Activated T-helper 17 cell treated with anti-CD3 and anti-CD28 coated beads, Interleukin-2, amount 50 U/mL, for 72 hours (primary cell): ENCODE measurements at places on chromosomes 3 and 15.

DNA sequence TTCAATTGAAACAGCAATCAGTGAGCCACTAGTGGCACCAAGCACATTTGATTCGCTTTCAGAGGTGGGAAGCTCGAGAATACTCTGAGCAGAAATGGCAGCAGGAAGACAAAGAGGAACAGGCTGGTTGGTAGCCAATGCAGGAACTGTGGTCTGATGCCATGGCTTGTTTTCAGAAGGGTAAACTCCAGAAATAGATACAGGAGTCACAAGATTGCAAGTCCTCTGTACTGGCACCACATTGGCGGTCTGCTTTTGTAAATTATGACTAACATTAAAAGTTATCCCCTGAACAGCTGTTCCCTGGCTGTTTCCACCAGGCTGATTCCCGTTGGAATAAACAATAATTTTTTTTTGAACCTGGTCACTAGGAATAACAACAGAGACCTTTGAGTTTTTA lies 35.5 kb downstream of the USF3 start:
- no peak for ATAC-seq

GRCh38 chr3:178971614-178972013 lies 100.0 kb downstream of the ZMAT3 start:
- ATAC-seq: no peak

DNA sequence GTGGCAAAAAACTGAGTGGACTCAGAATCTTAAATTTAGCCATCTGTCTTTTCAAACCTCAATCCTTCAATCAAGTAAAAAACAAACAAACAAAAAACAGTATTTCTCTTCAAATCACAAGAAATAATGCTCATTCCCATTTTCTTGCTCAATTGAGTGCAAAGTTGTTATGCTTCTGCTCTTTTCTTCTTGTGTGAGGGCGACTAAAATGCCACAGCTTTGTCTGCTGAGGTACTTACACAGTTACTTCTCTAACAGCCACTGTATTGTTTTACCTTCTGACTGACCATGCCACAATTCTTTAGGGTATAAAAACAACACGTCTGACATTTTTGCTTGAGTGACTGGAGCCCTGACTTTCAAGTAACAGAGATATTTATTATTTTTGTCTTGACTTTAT lies 617.4 kb downstream of the NAALADL2 start:
- no peak for ATAC-seq

- ATAC-seq: no peak
Measured at GRCh38 chr3:49343163-49343562, 3.3 kb upstream of the USP4 start.

DNA sequence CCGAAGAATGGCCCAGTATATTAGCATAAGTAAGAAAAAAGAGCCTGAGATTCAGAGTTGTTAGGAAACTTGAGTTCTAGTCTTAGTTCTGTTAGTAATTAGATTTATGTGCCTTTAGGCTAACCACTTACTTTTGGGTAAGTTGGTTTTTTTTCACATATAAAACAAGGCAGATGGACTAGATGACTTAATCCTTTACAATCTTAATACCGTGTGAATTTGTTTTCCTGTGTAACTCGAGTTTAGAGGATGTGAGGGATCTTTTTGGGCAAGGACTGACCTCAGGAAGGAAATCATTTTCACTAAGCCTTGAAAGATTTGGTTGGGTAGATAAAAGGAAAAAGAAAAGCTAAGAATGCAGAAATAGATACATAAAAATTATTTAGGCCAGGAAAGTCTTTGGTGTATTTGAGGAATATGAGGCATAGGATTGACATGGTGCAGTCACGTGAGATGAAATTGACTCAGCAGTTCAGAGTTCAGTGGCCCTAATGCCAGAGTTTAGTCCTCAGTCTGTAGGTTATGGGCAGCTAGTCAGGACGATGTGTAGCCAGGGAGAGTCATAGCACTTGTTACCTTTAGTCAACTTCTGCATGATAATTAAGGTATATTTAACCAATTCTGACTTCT lies 34.6 kb downstream of the PAK2 start:
- ATAC-seq: peak; percentile 89

DNA sequence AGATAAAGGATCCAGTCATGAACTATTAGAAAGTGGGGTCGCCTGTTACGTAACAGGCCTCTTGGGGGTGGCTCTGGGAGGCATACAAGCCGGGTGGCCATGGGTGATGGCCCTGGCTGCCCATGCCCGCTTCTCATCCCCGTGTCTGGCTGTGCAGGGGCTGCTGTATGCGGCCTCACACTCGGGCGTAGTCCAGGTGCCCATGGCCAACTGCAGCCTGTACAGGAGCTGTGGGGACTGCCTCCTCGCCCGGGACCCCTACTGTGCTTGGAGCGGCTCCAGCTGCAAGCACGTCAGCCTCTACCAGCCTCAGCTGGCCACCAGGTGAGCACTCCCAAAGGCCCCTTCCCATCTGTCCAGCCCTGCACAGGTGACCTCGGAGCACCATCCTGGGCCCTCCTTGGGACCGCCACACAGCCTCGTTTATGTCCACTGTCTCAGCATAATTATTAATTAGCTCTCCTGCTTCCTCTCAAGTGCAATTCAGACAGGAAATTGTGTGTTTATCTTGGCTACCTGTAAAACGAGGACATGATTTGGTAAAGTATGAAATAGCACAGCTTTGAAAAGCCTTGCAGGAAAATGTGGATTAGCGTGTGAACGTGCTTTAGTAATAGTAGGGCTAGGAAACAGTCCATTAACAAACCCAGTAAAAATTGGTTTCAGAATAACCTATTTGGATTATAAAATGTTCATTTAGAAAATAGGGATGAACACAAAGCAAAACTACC lies 8.1 kb downstream of the CIB1 start:
- no peak for ATAC-seq

DNA sequence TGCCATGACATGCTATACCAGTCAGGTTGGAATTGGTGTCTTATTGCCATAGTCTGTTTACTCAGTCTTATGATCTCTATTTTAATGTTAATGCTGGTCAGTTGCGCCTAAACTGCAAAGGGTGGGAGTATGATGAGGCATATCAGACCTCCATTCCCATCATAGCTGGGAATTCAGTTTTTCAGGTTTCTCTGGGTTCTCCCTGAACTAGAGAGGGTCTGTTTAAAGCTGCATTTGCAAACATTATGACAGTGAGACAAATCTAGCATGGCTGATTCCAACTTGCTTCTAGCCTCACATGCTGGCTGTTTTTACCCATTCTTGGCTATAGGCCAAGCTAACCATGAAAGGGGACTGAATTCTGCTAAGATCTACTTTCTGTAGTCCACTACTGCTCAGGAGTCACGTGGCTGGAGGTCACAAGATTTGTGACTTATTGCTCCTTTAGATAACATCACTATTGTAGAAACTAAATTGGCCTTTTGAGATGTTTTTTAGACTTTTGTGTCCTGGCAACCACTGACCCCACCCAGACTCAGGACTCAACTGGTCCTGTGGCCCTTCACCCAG lies 96.5 kb downstream of the TGFBR2 start:
- no peak for ATAC-seq

DNA sequence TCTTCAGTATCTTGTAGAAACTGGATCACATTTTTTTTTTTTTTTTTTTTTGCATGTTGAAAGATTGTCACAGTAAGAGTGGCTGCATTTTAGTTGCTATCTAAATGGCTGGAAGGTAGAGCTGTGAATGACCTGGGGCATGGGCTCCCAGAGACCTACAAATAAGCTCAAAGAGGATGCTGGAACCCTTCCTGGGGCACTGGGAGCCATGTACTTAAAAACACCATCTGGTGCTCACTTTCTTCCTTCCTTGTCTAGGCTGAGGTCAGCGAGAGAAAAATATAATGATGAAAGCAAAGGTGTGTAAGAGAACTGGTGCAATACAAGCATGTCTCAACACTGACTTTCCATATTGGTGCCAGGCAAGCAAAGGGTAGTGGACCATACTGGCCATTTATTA lies 323.9 kb downstream of the SV2B start:
- ATAC-seq: no peak

DNA sequence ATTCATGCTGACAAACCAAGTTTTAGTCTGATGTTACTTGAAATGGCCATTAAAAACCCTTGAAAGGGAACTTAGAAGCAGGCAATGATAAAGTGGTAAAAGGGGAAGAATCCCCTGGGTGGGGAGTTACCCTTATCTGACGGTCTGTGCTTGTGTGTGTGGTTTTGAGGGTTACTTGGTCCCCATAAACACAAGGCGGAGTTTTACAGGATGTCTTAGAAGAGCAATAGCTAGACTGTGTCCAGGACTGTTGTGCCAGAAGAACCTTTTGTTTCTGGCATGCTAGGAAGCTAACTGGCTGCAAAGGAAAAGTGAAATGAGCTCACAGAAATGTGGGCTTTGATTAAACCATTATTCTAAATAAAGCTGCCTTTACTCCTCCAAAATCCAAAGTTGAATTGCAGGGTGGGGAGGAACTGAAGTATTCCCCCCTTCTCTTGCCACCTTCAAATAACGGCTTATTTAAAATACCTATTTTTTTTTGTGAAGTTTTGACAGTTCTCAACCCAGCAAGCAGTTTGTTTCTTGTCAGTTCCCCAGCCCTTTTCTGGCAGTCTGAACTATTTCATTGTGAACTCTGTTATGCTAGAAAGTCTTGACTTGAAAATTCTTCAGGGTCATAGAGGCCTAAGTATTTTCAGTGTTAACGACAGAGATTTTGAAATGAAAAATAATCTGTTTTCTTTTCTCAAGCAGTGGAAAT lies 443.5 kb downstream of the OTOL1 start:
- no peak for ATAC-seq

- peak; percentile 95 for ATAC-seq
Measured at GRCh38 chr15:92848852-92849598, 51.1 kb upstream of the CHD2 start.

GRCh38 chr3:10192953-10193691 lies 28.4 kb downstream of the IRAK2 start:
- ATAC-seq: peak; percentile 56

DNA sequence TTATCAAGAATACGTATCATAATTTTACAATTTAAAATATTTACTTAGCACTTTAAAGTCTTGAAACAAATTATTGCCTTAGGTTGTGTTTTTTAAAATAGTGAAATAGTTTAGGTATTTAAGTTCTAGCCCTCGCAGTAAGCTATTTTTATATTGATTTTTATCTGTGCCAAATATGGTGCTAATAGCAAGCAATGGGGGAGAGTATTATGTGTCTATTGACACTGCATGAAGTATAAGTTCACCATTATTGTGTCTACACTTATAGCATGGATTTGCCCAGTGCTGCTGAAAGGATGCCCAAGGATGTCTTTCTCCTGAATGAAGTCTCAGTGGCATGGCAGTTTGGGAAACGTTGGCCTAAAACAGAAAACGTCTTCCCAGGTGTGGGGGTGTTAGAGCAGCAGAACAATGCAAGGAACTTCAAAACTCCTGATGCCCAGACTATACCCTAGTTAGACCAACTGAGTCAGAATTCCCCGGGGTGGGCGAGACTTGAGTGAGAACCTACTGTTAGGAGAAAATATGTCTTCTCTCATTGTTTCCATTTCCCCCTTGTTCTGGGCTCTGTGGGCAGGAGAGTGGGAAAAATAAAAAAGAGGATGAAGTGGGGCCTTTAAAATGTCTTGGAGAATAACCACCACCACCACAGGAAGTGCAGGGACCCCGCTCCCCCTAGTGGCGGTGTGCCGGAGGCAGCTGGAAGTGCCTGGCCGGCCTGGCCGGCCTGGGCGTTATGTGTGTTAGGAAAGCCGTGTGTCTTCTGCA lies 104.2 kb upstream of the SLC7A14 start:
- ATAC-seq: no peak

DNA sequence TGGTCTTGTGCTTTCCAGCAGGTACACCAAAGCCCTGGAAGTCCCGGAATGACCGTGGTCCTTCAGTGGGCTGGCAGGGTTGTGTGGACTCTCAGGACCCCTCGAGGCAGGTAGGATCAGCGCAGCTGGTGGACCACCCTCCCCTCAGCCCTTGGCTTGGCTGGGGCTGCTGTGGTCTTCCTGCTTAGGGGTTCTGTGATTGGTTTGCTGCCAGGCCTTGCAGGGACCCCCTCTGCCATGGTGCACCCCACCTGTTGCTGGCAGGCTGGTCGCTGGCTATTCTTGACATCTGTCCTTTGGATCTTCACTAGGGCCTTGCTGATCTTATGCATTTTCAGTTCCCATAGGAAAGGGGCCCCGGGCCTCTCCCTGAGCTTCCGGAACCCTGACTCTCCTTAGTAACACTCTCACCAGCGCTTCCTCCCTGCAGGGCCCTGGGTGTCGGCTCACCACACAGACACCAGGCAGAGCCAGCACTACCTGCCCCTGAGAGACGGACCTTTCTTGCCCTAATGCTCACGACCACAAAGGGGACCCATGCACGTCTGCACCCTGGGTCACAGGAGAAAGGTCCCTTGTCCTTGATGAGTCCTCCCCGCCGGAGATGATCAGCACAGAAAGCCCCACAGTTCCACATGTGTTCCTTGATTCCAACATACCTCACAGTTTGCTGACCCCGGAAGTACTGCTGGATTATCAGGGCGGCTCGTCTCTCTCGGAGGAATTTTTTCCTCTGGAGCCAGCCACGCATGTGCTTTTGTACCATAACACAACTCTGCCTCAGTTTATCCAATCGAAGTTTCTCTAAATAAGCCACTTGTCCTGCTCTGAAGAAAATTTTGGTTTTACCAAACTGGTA lies 51.7 kb downstream of the MYO5C start:
- no peak for ATAC-seq

DNA sequence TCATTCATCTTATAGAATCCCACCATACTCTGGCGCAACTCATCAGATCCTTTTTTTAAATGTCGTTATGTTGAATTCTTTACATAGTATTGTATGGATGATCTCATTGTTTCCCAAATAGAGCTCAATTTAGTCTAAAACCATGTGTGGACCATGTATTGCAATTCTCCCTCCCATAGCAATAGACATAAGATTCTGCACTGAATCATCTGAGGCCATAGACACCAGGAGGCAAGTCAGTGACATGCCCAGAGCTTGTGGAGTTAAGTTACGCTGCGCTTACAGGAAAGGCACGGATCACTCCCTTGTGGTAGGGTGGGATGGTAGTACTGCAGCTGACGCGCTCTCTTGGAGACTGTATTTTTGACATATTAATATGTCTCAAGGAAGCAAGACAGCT lies 211.0 kb downstream of the GABRB3 start:
- no peak for ATAC-seq

- no peak for ATAC-seq
Measured at GRCh38 chr3:128267541-128267940, 114.3 kb downstream of the EEFSEC start.
